ENCODE measurements at places on chromosomes 6 and 20.

DNA sequence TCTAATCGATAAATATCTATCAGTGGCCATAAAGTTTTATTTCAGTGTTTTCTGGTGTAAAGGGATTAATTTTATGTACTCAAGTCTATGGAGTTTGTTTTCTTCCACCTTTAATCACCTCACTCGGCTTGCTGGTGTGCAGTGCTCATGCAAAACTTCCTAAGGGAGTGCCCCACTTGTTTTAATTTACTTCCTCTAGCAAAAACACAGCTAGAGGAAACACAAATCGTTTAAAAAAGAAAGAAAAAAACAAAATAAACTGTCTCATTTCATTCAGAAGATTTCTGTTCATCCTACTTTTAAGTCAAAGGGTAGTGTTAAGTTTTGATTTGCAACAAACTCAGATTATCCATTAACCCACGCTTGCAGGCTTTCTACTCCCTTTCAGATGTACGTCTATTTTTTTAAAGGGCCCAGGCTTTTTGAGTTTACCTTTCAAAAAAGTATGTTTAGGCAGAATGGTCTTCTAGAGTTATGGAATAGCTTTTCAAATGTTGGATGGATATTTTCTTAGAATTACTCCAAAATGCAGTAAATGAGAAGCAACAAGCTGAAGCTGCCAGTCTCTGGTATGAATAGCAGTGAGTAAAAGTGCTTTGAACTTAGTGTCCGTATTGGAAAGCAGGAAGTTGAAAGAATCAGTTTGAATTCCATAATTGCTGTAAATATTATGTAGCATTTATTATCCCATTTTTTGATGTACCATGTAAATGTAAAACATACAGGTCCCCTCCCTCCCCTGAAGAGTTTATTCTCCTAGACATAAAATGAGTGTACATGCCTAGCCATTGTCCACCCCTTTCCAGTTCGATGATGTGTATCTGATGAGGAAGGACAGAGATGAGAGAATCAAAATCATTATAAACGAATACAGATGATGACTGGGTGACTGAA is 113.3 kb downstream of the SLC16A10 start:
- H3K27ac ChIP-seq, result no peak overlapping the region
- H3K36me3 ChIP-seq, result no peaks in the 10 kb centered on the region
- no peak for DNase-seq
- H3K27me3 ChIP-seq, result no peaks in the 10 kb centered on the region
- no peak overlapping the region for H3K4me3 ChIP-seq

- H3K4me1 ChIP-seq, result no peaks in the 10 kb centered on the region
- no peak overlapping the region for H3K27ac ChIP-seq
- H3K36me3 ChIP-seq, result no peaks in the 10 kb centered on the region
- H3K4me3 ChIP-seq, result no peak overlapping the region
- no peak for DNase-seq
- peaks cover 6% of the 10 kb centered on the region for H3K27me3 ChIP-seq
Measured at GRCh38 chr6:168860987-168861386, 392.7 kb downstream of the THBS2 start.

GRCh38 chr20:52493171-52493721 is 301.7 kb upstream of the ZFP64 start:
- H3K27ac ChIP-seq, result peak overlapping the region; percentile 57
- peaks cover 6% of the 10 kb centered on the region for H3K27me3 ChIP-seq
- no peaks in the 10 kb centered on the region for H3K36me3 ChIP-seq
- no peak for DNase-seq

DNA sequence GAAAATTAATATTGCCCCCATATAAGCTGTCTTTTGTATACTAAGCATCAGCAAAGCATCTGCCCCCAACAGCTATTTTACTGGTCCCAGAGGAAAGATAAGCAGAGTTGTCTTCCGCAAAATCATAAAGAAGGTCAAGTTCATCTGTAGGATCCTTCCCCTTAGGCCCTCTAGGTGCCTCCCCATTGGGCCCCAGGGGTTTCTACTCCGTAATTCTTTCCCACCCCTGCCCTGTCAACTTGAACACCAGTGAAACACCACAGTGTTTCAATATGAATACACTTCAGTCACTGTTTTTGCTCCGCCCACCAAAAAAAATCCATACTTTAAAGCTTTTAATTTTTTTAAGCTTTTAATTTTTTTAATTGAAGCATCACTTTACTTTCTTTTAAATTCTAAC is 159.2 kb downstream of the ATXN1 start:
- peak overlapping the region; percentile 77 for H3K27ac ChIP-seq
- H3K36me3 ChIP-seq, result peaks cover 24% of the 10 kb centered on the region
- peak overlapping the region; percentile 15 for H3K4me3 ChIP-seq
- H3K27me3 ChIP-seq, result no peaks in the 10 kb centered on the region

- H3K36me3 ChIP-seq, result no peaks in the 10 kb centered on the region
- no peak for DNase-seq
- H3K4me3 ChIP-seq, result no peak overlapping the region
- H3K27me3 ChIP-seq, result peaks cover 36% of the 10 kb centered on the region
- no peak overlapping the region for H3K27ac ChIP-seq
Measured at GRCh38 chr6:69848552-69848951, 17.8 kb upstream of the COL19A1 start.

GRCh38 chr20:47789081-47789763 is 3.9 kb upstream of the SULF2 start:
- DNase-seq, result no peak
- no peaks in the 10 kb centered on the region for H3K36me3 ChIP-seq
- no peak overlapping the region for H3K27ac ChIP-seq
- peaks cover 13% of the 10 kb centered on the region for H3K4me1 ChIP-seq
- no peak overlapping the region for H3K4me3 ChIP-seq
- peaks cover 44% of the 10 kb centered on the region for H3K27me3 ChIP-seq

- peaks cover 62% of the 10 kb centered on the region for H3K27me3 ChIP-seq
- peaks cover 16% of the 10 kb centered on the region for H3K4me1 ChIP-seq
- H3K27ac ChIP-seq, result no peak overlapping the region
- H3K36me3 ChIP-seq, result no peaks in the 10 kb centered on the region
Measured at GRCh38 chr20:46022411-46023147, 6.4 kb upstream of the SLC12A5 start.

DNA sequence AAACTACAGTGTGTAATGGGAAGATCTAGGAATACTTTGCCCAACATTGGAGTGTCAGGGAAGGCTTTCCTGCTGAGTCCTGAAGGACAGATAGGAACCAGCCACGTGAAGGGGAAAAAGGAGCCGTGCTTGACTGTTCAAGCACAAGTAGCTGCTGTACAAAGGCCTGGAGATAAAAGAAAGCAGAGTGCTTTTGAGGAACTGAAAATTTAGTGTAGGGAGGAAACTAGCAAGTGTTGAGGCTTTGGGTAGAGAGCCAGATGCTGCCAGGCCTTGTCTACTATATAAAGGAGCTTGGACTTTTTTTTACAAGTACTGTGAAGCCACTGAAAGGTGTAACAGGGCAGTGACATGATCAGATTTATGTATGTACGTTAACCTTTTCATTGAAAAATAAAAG is 39.0 kb downstream of the DSE start:
- no peak for DNase-seq
- peaks cover 6% of the 10 kb centered on the region for H3K4me1 ChIP-seq
- H3K36me3 ChIP-seq, result no peaks in the 10 kb centered on the region

GRCh38 chr6:89669002-89669401 is 30.5 kb upstream of the LYRM2 start:
- H3K27me3 ChIP-seq, result no peaks in the 10 kb centered on the region
- H3K27ac ChIP-seq, result no peak overlapping the region
- no peak overlapping the region for H3K4me3 ChIP-seq
- no peaks in the 10 kb centered on the region for H3K4me1 ChIP-seq
- no peak for DNase-seq
- peaks cover 93% of the 10 kb centered on the region for H3K36me3 ChIP-seq

- no peak overlapping the region for H3K4me3 ChIP-seq
- peaks cover 20% of the 10 kb centered on the region for H3K4me1 ChIP-seq
- peaks cover 13% of the 10 kb centered on the region for H3K27me3 ChIP-seq
- H3K27ac ChIP-seq, result no peak overlapping the region
Measured at GRCh38 chr20:50322703-50323131, 132.1 kb downstream of the CEBPB start.

- no peaks in the 10 kb centered on the region for H3K27me3 ChIP-seq
- no peak overlapping the region for H3K27ac ChIP-seq
- no peak for DNase-seq
- no peaks in the 10 kb centered on the region for H3K36me3 ChIP-seq
- no peaks in the 10 kb centered on the region for H3K4me1 ChIP-seq
- H3K4me3 ChIP-seq, result no peak overlapping the region
Measured at GRCh38 chr6:1840491-1841121, 230.9 kb downstream of the FOXC1 start.

DNA sequence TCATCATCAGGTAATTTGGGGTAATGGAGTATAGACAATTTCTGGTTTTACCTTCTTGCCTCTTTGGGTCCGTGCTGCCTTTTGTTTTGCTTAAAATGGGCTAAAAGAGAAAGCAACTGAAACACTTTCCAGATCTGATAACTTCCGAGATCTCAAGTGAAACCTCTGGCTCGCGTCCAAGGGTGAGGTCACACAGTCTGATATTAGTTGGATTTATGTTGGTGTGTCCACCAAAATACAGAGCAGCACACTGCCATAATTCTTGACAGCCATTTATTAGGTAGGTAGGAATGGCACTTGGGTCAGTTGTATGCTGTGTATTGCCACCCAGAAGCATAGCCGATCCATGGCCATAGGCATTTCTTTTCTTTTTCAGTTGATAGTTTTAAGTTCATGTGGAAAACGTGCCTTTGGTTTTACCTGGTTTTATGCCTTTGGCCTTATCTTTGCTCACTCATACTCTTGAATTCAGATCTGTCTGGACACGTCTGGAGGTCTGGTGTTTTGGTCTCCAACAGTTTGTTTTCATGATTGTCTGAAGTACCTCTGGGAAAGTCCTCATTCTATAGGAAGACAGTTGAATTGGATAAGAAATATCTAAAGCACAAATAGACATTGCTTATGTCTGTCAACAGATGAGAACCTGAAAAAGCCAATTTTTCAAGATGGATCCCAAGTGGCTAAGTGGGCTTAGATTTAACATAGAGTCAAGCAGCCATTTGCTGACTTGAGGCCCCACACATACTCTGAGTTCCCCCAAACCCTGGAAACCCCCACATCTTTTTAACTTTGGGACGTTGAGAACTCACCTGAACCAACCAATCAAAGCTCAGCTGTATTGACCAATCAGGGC is 320.8 kb downstream of the SOX4 start:
- H3K4me3 ChIP-seq, result peak overlapping the region; percentile 16
- no peaks in the 10 kb centered on the region for H3K36me3 ChIP-seq
- no peak overlapping the region for H3K27ac ChIP-seq
- DNase-seq, result peak; percentile 39

- H3K27ac ChIP-seq, result peak overlapping the region; percentile 79
- H3K27me3 ChIP-seq, result no peaks in the 10 kb centered on the region
- peaks cover 12% of the 10 kb centered on the region for H3K4me1 ChIP-seq
- H3K36me3 ChIP-seq, result peaks cover 90% of the 10 kb centered on the region
- no peak overlapping the region for H3K4me3 ChIP-seq
Measured at GRCh38 chr6:7215131-7215530, 97.9 kb downstream of the SSR1 start.

DNA sequence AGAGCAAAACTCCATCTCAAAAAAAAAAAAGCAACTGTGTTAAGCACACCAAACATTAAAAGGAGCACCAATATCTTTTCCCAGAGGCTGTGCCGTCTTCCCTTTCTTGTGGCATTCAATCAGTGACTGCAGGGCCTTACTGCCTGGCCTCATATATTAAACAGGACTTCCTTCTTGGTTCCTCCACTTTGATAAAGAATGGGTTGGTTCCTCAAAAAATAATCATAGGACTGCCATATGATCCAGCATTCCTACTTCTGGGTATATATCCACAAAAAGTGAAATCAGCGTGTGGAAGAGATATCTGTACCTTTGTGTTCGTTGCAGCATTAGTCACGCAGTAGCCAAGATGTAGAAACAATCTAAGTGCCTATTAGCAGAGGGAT is 40.3 kb upstream of the GFOD1 start:
- no peak overlapping the region for H3K27ac ChIP-seq
- no peaks in the 10 kb centered on the region for H3K27me3 ChIP-seq
- H3K4me1 ChIP-seq, result peaks cover 16% of the 10 kb centered on the region
- no peaks in the 10 kb centered on the region for H3K36me3 ChIP-seq
- no peak overlapping the region for H3K4me3 ChIP-seq
- no peak for DNase-seq

- no peaks in the 10 kb centered on the region for H3K27me3 ChIP-seq
- H3K36me3 ChIP-seq, result peaks cover 37% of the 10 kb centered on the region
- no peak overlapping the region for H3K4me3 ChIP-seq
Measured at GRCh38 chr20:59182401-59183044, 18.9 kb downstream of the ZNF831 start.

- no peaks in the 10 kb centered on the region for H3K27me3 ChIP-seq
- DNase-seq, result no peak
- no peak overlapping the region for H3K4me3 ChIP-seq
- no peaks in the 10 kb centered on the region for H3K36me3 ChIP-seq
- peaks cover 7% of the 10 kb centered on the region for H3K4me1 ChIP-seq
- no peak overlapping the region for H3K27ac ChIP-seq
Measured at GRCh38 chr20:52349806-52350205, 158.2 kb upstream of the ZFP64 start.

DNA sequence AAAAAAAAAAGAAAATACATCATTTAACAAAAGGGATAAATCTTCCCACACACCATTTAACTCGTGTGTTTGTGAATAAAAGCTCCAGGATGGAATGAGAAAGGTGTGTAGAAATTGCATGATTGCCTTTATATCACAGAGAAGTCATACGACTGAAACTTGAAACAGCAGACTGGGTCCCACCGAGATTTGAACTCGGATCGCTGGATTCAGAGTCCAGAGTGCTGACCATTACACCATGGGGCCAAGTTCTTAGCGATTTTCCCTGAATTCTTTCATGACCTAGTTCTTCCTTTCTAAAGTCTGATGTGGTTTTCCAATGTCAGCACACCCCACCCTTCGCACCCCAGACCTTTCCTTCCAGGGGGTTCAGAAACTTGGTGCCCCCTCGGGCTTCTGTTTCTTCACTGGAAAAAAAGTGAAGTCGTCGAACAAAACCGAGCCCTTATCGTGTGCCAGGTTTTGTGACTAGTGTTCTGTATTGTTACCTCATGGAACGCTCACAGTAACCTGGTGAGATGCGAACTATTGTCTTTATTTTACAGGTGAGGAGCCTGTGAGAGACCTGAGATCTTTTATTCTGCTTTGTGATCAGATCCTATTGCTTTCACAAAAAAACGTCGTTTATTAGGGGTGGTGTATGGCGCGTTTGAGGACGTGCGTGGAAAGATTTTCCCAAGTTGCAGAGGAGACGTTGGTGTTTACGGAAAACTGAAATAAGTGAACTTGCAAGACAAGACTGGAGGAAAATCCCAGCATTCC is 120.8 kb downstream of the OR2B2 start:
- peak overlapping the region; percentile 90 for H3K27ac ChIP-seq
- H3K4me3 ChIP-seq, result peak overlapping the region; percentile 80
- peaks cover 20% of the 10 kb centered on the region for H3K27me3 ChIP-seq
- H3K4me1 ChIP-seq, result peaks cover 27% of the 10 kb centered on the region
- no peaks in the 10 kb centered on the region for H3K36me3 ChIP-seq

DNA sequence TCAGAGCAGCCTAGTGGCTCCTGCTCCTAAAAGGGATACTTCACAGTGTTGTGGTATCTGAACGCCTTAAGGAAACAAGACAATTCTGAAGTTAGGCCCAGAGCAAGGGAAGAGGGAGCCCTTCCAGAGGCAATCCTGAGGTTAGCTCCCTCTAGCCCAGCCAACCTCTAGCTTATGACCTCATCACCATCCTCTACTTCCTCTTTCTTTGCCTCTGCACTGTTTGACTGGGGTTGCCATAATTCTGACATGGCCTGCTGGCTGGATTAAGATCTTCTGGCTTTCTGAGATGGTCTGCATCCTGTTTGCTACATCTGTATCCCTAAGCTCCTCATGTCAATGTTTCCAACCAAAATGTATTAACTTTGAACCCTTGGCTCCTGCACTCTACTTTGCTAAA is 23.3 kb upstream of the BMP2 start:
- H3K36me3 ChIP-seq, result no peaks in the 10 kb centered on the region
- H3K27ac ChIP-seq, result no peak overlapping the region
- no peak for DNase-seq
- no peaks in the 10 kb centered on the region for H3K4me1 ChIP-seq
- H3K4me3 ChIP-seq, result no peak overlapping the region
- H3K27me3 ChIP-seq, result no peaks in the 10 kb centered on the region

Data from activated T-cell treated with anti-CD3 and anti-CD28 coated beads, Interleukin-2, amount 50 U/mL, for 24 hours (primary cell).